HuH-7.5 (cell line): ENCODE measurements at places on chromosomes 2 and 18.

DNA sequence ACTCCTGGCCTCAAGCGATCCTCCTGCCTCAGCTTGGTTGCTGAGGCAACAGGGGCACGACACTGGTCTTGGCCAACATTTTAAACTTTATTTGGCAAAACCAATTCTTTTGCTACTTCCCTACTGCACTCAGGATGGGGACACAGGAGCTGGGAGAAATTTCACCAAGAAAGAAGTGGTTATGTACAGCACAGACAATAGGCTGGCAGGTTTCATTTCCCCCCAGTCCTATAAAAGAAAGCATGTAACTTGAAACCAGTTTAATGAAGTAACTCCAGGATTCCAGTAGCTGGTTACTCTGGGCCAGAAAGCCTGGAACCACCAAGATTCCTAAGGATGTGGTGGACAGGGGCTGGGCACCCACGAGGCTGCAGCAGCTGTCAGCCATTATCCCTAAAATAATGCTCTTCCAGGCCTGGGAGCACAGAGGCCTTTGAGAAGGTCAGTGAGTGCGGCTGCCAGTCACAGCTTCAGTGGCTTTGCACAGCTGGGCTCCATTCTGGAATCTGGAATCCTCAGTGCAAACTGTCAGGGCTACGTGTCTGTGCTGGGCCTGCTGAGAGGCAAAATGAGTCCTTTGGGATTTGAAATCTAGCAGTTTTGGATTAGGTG is 142.3 kb upstream of the ITGA6 start:
- DNase-seq, result no peak

- DNase-seq, result no peak
Measured at GRCh38 chr18:14959550-14959949, 211.6 kb downstream of the ANKRD30B start.

- DNase-seq, result no peak
Measured at GRCh38 chr2:155633887-155634570, 698.5 kb downstream of the NR4A2 start.

- no peak for DNase-seq
Measured at GRCh38 chr2:68368654-68369336, 3.7 kb downstream of the PLEK start.

DNA sequence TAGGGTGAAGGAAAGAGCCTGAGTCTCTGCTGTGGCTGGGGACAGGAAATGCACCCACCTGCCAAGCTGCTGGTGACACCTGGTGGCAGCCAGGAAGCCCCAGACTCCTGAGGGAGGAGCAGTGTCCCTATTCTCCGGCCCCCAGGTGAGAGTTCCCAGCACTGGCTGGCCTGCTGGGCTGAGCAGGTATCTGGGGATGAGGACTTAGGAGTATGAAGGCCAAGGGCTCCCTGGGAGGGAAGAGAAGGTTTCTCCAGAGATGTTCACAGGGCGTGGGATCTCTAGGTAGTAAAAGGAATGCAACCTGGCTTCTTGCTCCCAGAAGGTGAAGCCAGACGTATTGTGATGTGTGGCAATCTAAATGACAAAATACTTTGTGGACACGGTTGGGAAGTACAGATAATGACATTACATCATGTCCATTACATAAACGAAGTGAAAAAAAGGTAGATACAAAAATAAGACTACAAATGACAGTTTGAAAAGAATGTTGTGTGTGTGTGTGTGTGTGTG is 75.8 kb upstream of the SLC1A4 start:
- DNase-seq, result peak; percentile 63

DNA sequence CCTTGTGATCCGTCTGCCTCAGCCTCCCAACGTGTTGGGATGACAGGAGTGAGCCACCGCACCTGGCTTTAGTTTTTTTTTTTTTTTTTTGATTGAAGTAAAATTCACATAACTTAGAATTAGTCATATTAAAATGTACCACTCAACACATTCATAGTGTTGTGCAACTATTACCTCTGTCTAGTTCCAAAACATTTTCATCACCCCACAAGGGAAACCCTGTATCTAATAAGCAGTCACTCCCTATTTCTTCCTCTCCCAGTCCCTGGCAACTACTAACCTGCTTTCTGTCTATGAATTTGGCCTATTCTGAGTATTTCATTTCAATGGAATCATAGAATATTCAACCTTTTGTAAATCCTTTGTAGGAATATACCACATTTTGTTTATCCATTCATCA is 123.9 kb upstream of the FAM117B start:
- no peak for DNase-seq

- peak; percentile 38 for DNase-seq
Measured at GRCh38 chr2:202588647-202589581, 45.9 kb upstream of the FAM117B start.

DNA sequence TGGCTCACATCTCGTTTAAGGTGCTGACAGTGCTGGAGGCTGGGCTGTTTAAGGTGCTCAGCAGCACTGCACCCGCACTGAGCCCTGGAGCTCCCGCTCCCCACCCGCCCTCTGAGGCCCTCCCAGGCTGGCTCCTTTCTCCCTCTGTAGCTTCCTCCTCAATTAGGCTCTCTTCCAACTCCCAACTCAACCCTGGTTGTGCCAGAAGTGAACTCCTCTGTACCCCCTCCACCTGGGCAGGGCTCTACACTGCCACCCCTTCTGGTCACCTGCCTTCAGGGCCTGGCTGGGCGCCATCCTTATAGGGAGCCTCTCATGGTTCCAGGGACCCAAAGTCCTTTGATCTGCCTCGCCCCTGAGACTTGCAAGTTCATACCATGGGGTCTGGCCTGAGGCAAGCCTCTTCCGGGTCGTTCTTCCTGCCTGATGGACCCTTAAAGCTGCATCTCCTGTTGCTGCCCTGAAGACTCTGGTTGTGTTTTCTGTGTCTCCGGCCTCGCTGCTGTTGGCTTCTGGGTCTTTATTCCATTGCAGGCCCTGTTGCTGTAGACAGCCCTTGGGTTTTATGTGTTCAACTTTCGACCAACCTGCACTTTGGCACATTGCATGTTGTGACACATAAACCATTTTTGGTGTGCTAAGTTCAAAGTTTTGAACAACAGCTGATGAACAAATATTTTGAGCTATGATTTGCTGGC is 199.6 kb downstream of the LDLRAD4 start:
- no peak for DNase-seq
